Effector memory CD8-positive, alpha-beta T cell (primary cell): ENCODE measurements at places on chromosomes 2 and 18.

GRCh38 chr2:211416373-211416772 is 860.0 kb downstream of the CPS1 start:
- H3K27me3 ChIP-seq = no peaks in the 10 kb centered on the region
- H3K36me3 ChIP-seq = no peaks in the 10 kb centered on the region
- no peaks in the 10 kb centered on the region for H3K4me1 ChIP-seq
- no peak overlapping the region for H3K27ac ChIP-seq
- H3K4me3 ChIP-seq = no peak overlapping the region
- no peak for DNase-seq

DNA sequence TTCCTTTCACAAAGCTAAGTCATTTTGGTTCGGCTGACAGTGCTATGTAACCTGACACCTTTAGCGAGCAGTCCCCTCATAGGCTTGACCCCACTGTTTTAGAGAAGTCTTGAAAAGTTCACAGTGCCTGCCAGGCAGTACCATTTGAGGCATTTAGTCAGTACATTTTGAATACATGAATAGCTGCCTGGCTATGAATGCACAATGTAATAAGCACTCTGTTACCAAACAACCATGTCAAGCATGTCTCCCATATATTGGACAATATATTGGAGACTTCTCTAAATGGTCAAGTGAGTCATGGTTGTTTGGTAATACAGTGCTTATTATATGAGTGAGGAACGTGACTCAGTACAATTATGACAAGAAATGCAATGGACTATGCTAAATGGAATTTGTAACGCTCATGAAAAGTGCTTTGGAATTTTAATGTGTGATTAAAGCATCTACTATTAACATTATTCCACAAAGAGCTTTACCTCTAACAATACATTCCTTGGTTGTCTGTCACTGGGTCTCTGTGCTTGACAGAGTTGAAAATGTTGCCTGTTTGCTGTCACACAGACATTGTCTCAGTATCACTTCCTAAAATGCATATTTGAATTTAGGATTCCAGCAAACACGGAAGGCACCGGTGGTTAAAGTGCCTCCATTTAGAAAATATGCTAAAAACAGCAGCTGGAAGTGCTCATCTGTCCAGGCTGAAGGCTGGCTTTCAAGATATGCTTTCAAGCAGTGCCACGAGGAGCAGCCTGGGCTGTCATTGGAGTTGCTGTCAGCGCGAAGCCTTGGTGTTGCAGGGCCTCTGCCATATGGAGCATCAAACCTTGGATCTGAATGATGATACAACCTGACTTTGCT is 458.6 kb downstream of the FBXO15 start:
- H3K27me3 ChIP-seq = no peaks in the 10 kb centered on the region
- no peak overlapping the region for H3K4me3 ChIP-seq

- no peak overlapping the region for H3K27ac ChIP-seq
- H3K36me3 ChIP-seq = peaks cover 44% of the 10 kb centered on the region
- H3K4me1 ChIP-seq = peaks cover 33% of the 10 kb centered on the region
- H3K4me3 ChIP-seq = no peak overlapping the region
- H3K27me3 ChIP-seq = no peaks in the 10 kb centered on the region
- DNase-seq = no peak
Measured at GRCh38 chr2:118010473-118010872, 3.4 kb downstream of the CCDC93 start.

DNA sequence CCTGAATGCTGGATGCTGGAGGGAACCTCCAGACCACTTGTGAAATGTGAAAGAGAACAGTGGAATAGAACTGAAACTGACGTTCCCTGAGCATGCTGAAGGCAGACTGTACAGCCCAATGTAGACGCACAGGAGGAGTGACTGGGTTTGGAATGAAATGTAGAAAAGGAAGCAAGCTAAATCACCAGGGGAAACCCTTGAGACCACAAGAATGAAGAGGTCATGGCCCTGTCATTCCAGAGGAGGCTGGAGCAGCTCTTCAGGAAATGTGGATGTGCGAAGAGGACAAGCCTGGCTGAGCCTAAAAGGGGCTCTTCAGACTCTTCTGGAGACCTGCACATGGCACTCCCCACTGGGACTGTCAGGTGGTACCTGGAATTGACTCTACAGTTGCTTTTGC is 118.5 kb upstream of the ALPP start:
- no peaks in the 10 kb centered on the region for H3K4me1 ChIP-seq
- no peak overlapping the region for H3K27ac ChIP-seq
- DNase-seq = no peak
- H3K36me3 ChIP-seq = peaks cover 20% of the 10 kb centered on the region

GRCh38 chr2:42567806-42568400 is 529 bp upstream of the MTA3 start:
- H3K27me3 ChIP-seq = no peaks in the 10 kb centered on the region
- H3K36me3 ChIP-seq = no peaks in the 10 kb centered on the region
- H3K4me1 ChIP-seq = peaks cover 10% of the 10 kb centered on the region
- H3K27ac ChIP-seq = peak overlapping the region; percentile 77
- H3K4me3 ChIP-seq = peak overlapping the region; percentile 58
- DNase-seq = peak; percentile 2

GRCh38 chr2:10390369-10390801 is 57.7 kb downstream of the ODC1 start:
- peak overlapping the region; percentile 82 for H3K27ac ChIP-seq
- H3K27me3 ChIP-seq = no peaks in the 10 kb centered on the region
- peaks cover 3% of the 10 kb centered on the region for H3K36me3 ChIP-seq

- H3K27me3 ChIP-seq = no peaks in the 10 kb centered on the region
- H3K36me3 ChIP-seq = no peaks in the 10 kb centered on the region
- no peak overlapping the region for H3K27ac ChIP-seq
- no peak overlapping the region for H3K4me3 ChIP-seq
- no peak for DNase-seq
- no peaks in the 10 kb centered on the region for H3K4me1 ChIP-seq
Measured at GRCh38 chr18:35515460-35516130, 17.8 kb upstream of the INO80C start.

- no peak for DNase-seq
- H3K4me3 ChIP-seq = no peak overlapping the region
- H3K36me3 ChIP-seq = peaks cover 10% of the 10 kb centered on the region
Measured at GRCh38 chr18:22285361-22286140, 116.2 kb downstream of the GATA6 start.

DNA sequence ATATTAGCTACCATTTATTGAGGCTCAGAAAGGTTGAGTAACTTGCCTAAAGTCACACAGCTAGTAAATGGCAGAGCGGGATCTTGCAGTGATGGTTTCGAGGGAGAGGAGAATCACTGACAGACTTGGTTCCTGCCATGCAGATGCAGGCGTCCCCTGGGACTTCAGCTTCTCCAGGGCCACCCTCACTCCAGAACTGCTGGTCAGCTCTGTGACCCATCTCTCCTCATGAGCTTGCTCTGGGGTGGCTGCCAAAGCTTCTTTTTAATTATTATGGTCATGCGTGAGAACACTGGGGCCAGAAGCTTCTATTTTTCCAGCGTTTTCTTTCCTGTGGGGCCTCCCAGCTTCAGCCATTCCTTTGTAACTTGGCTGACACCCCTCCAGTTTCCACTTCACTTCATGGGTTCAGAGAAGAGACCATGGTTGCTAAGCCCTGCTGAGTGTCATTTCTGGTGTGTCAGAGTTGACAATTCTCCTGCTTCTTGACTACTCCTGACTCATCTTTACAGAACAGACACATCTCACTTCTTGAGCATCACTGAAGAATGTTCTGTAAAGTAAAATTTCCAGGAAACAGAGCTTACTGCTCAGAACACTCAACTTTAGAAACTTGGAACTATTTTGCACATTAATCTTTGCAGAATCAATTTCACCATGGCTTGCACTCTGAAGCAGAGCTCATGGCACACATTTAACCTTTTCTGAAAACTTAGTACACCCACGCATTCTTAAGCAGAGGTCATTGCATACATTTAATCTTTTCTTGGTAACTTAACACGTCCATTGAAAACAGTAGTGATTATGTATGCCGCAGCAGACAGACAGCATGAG is 70.4 kb downstream of the IL1R2 start:
- no peak overlapping the region for H3K4me3 ChIP-seq
- no peak overlapping the region for H3K27ac ChIP-seq
- H3K4me1 ChIP-seq = no peaks in the 10 kb centered on the region
- no peak for DNase-seq
- H3K36me3 ChIP-seq = peaks cover under 1% of the 10 kb centered on the region

DNA sequence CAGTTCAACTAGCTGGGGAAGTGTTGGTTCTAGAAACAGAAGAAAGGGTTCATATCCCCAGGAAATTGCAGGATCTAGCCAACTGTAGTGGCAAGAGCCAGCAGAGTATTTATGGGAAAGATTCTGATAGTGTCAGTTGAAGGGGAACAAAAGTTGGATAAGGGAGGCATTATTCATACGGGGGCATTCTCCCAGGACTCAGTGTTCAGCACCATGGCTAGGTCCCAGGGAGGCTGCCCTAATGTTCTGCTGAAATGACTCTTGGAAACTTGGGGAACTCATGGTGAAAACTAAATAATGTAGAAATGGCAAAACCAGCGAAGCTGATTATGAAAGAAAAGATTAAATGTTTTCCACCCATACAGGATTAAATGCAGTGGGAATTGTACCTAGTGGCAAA is 543.7 kb downstream of the TRIB2 start:
- no peaks in the 10 kb centered on the region for H3K36me3 ChIP-seq
- no peak overlapping the region for H3K4me3 ChIP-seq
- no peak for DNase-seq
- no peaks in the 10 kb centered on the region for H3K4me1 ChIP-seq
- H3K27ac ChIP-seq = no peak overlapping the region
- no peaks in the 10 kb centered on the region for H3K27me3 ChIP-seq

- no peaks in the 10 kb centered on the region for H3K4me1 ChIP-seq
- no peaks in the 10 kb centered on the region for H3K27me3 ChIP-seq
- DNase-seq = no peak
- no peak overlapping the region for H3K27ac ChIP-seq
Measured at GRCh38 chr2:53021292-53021691, 746.3 kb upstream of the CHAC2 start.

DNA sequence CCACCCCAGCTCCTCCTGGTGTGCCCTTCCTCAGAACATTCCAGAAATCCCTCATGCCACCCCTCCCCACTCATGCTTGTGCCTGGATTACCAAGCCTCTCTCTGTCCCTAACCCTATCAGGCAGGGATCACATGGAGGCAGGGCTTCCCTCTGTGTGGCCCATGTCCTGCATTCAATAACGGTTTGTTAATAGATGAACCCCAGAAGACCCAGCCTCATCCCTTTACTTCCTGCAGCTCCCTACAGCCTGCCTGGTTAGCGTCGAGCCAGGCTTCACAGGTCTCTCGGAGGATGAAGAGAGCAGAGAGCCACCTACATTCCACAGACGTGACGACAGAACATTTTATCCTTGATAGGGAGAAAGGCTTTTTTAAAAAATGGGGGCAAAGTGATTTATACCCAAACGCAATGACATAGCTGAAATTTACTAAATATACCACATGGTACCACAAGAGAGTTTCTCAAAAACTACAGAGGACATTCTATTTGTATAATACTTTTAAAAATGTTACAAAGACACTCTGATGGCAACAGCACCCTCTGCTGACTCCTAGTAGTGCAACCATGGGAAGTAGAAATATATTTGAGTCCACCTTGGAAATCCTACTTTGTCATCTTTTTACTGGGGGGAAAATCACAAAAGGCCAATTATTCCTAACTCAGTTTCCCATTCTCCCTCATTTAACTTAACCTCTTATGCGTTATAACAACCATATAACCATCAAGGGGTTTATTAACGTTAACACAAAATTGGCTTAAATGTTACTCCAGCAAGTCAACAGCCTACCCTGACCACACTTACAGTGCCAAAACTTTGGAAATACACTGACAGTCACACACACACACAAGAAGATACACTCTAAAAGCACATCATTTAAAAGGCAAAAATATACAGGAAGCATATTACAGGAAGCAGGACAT is 30.7 kb downstream of the FBXO15 start:
- no peak overlapping the region for H3K27ac ChIP-seq
- H3K27me3 ChIP-seq = peaks cover 23% of the 10 kb centered on the region
- no peak overlapping the region for H3K4me3 ChIP-seq
- H3K4me1 ChIP-seq = no peaks in the 10 kb centered on the region
- no peak for DNase-seq

DNA sequence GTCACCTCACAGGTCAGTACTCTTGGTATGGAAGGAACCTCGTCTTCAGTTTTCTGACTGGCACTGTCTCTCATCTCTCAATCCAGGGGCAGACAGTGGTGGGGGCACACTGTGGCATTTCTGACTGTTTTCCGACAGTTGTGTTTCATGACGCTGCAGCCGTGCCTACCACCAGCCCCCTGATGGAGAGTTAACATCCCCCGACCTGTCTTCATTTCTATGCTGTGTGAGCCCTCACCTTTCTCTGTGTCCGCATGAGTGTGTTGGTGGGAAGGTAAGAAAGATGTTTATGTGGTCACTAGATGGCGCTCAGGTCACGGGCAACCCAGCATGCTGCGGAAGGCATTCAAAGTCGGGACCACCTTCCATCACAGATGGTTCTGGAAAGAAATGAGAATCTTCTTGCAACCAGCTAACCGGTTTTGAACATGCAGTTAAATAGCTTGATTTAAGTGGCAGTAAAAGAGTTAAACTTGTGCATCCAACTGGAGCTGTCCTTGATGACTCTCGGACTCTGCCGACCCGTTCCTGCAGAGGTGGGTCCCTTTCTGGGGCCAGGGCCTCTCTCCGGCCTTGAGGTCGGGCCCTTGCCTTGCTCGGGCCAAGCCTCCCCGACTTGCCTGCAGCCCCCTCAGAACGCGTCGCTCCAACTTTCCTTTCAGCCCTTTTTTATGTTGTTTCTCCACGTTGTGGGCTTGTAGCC is 92.4 kb downstream of the DYSF start:
- peak; percentile 25 for DNase-seq
- H3K27me3 ChIP-seq = peaks cover 45% of the 10 kb centered on the region
- H3K36me3 ChIP-seq = no peaks in the 10 kb centered on the region
- no peak overlapping the region for H3K27ac ChIP-seq

DNA sequence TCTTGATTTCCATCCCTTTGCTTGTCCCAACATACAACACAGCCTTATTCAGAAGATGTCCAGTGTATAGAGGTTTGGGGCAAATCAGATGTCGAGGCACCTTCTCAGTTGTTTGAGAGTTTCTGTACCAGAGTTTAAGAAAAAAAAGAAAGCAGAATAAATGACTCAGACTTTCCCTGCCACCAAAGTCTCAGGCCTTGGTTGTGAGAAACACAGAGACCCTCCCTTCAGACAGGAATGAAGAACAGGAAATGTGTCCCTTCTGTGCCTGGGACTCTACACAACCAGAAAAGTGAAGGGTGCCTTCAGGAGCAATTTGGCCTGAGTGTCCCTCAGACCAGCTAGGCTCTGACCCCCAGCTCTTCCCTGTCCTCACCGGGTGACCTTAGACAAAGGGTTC is 37.3 kb upstream of the REL start:
- H3K36me3 ChIP-seq = no peaks in the 10 kb centered on the region
- no peak for DNase-seq
- peaks cover 10% of the 10 kb centered on the region for H3K4me1 ChIP-seq
- no peak overlapping the region for H3K27ac ChIP-seq
- no peaks in the 10 kb centered on the region for H3K27me3 ChIP-seq
